ENCODE measurements at places on chromosomes 4 and X. TPM values are rescaled to one million over a fixed set of nuclear protein-coding genes. Genes with fewer than 3 reads are reported as not detected.

DNA sequence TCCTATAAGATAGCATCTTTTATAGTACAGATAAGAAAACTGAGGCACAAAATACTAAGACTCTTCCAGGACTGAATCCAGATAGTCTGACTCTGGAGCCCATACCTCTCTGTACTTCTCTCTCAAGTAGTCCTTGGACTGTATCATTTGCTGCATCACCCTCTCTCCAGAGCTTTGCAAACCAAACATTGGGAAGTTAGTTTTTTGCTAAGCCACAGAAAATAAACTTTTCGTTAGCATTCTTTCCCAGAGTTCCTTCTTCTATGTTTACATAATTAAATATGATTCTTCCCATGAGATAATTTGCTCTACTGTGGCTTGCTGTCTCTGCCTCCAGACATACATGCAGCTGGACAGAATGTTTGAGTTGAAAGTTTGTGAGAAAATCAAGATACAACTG, 22.0 kb downstream of the PPEF2 start:
- no peak for DNase-seq

- DNase-seq: no peak
Measured at GRCh38 chrX:30875957-30876356, 13.1 kb downstream of the TAB3 start.

GRCh38 chr4:43754566-43754965, 694.0 kb downstream of the KCTD8 start:
- no peak for DNase-seq

The MFAP3L gene
- 25.4 TPM for total RNA-seq

DNA sequence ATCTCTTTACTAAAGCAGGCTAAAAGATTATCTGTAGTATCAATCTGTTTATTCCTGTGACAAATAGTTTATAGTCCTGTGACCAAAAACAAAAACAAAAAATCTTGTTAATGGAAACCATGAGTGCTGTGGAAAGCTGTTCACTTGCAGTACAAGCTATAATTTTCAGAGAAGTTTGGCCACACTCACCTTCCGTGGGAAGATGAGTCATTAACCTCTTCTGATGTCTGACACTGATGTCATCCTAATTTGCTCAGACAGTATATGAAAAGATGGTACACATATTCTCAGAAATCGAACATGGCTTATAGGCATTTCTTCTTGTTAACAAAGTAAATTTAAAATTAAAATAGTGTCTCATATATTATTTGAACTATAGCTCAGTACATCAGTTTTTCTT, 19.9 kb upstream of the ENPP6 start:
- no peak for DNase-seq

The SMPX gene
- total RNA-seq: 6.1 TPM

DNA sequence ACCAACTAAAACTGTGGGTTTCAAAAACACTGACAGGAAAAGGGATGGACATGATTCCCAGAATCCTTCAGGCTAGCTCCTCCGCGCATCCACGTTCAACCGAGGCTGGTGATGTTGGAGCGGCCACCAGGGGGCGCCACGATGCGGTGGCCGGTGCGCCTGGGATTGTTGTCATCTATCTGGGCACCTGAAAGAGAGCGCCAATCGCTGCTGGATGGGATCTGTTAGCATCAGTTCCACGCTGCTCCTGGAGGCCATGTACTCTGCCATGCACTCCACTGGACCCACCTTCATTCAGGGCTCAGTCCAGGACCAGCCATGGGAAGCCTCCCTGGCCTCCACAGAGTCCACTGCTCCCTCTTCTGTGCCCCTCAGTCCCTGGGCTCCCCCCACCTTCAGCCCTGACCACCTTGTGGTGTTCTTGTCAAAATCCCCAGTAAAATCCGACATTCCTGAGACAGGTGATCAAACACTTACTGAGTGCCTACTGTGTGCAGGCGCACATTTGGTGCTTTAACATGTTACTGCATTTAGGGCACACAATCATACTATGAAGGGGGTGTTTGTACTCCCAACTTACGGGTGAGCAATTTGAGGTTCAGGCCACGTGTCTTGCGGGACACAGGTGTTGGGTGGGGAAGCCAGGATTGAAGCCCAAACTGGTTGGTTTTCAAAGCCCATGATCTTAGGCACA, 71.1 kb downstream of the CRMP1 start:
- DNase-seq: no peak

The LRP2BP gene
- total RNA-seq: 0.64 TPM

DNA sequence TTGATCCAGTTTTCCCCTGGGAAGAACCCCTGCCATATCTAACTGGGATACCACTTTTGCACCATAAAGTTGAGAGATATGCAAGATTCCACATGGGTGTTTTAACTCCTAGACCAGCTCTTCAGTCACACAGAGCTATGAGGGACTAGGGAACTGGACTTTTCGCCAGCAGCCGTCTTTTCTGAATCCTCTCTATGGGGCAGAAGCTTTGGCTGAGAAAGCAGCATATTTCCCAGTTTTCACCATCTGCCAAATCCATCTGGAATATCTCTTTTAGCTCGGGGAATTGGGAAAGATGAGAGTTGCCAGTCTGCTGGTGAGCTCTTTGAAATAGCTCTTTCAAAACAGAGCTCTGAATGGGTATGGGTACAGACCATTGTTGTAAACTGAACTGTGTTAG, 20.9 kb downstream of the APOOL start:
- DNase-seq: no peak

The ITIH6 gene
- not detected for total RNA-seq

The EMCN gene
- 1.4 TPM for total RNA-seq

GRCh38 chrX:57172544-57172943, 35.3 kb upstream of the SPIN2A start:
- no peak for DNase-seq

DNA sequence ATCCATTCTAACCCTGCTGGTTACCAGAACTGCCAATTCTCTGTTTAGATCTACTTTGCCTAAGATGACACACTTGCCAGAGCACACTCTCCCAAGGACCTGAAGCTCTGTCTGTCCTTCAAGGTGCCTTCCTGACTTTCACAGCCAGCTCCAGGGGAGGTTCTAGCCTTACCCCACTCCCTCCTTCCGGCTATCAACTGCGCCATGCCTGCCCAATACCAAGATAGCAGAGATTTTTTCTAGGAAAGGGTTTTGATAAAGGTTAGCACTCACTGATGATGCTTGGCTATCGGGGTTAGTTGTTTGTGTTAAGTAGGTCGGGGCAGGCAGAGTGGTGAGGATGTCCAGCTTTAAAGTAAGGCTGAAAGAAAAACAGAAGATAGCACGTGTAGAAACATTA, 14.3 kb downstream of the ALPK1 start:
- DNase-seq: no peak

DNA sequence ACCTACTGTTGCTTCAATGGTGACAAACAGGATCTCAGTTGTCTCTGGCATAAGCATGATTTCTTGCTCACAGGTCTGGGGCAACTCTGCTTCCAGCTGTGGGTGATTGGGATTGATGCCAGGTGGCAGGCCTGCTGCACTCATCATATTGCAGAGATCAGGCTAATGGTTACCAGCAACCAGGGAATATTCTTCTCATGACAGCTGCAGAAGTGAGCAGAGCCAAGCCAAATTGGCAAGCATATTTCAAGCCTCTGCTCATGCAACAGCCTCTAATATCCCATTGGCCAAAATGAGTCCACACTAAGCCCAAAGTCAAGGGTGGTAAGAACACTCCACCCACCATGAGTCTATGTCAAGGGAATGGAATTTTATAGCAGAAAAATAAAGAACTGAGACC, 26.7 kb upstream of the TBC1D19 start:
- no peak for DNase-seq

- no peak for DNase-seq
Measured at GRCh38 chrX:19627081-19627480, 111.8 kb upstream of the MAP3K15 start.

DNA sequence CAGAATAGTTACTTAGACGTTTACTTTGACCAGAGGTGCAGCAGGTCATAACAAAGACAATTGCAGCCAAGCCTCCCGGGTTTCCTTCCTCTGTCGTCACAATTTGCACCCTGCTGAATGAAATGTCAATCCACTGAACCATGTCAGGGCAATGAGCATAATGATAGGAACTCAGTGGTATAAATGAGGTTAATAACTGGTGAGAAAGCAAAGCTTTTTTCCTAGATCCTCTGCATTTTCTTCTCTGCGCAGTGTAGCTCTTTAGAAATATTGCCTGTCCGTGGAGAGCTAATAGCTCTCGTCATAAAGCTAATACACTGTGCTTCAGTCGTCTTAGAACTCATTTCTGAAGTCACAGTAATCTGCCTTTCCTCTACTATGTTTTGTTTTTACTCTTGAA, 1960.1 kb upstream of the ADGRL3 start:
- DNase-seq: no peak

GRCh38 chrX:105695451-105695850, 126.9 kb upstream of the NRK start:
- no peak for DNase-seq

The PABPC1L2A gene
- not detected for total RNA-seq

GRCh38 chr4:190019023-190019858, 7.8 kb downstream of the FRG2 start:
- no peak for DNase-seq

- DNase-seq: no peak
Measured at GRCh38 chr4:147453561-147454141, 27.2 kb upstream of the EDNRA start.

The IL15 gene
- total RNA-seq: 0.75 TPM

DNA sequence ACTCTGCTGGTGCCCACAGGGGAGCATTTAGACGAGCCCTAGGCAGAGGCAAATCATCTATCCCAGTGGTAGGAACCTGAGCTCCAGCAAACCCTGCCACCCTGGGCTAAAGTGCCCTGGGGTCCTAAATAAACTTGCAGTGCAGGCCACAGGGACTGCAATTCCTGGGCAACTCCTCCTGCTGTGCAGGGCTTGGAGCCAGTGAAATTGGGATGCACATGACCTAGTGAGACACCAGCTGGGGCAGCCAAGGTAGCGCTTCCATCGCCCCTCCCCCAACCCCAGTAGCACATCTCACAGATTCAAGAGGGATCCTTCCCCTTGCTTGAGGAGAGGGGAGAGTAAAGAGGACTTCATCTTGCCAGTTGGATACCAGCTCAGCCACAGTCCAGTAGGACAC, 44.1 kb downstream of the CHRNA9 start:
- DNase-seq: no peak

DNA sequence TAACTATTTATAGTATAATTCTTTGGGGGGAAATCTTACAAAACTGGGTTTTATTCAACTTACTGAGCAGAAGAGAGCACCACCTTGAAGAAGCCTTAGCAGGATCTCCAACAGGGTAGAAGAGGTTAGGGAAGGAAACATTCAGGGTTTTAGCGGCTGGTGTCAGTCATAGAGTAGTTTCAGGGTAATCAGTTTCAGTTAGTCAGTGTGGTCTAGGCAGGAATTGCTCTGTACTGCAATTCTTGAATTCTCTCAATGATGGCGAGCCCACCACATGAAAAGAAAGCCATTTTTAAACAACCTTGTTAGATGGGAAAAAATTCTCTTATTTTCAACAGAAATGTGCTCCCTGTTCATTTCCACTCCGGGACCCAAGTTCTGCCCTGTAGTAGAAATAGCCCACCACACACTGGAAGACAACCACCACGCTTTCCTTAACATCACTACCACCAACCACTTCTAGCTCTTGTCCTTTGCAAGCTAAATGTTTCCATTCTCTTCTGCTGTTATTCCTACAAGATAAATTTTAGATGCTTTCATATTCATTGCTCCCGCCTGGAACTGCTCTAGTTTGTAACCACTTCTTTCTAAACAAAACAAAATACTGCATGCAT, 25.9 kb downstream of the COL25A1 start:
- DNase-seq: no peak

GRCh38 chrX:22950269-22951266, 49.2 kb upstream of the DDX53 start:
- DNase-seq: no peak

The CCNB3 gene
- not detected for total RNA-seq

The TBC1D9 gene
- 15.1 TPM for total RNA-seq

- no peak for DNase-seq
Measured at GRCh38 chrX:147890756-147891155, 21.0 kb upstream of the FMR1 start.

The DKK2 gene
- total RNA-seq: 0.55 TPM
